ENCODE measurements at places on chromosomes 13 and 19. TPM values are rescaled to one million over a fixed set of nuclear protein-coding genes. Genes with fewer than 3 reads are reported as not detected.

PCDH9 gene
- 0.37 TPM for total RNA-seq

ZNF132 gene
- 3.4 TPM for total RNA-seq

CEACAM4 gene
- total RNA-seq = 0.48 TPM

ZNF470 gene
- 1.2 TPM for total RNA-seq

SIGLEC8 gene
- not detected for total RNA-seq

TMEM190 gene
- total RNA-seq = not detected

PCP2 gene
- 4.1 TPM for total RNA-seq

SMARCA4 gene
- 124 TPM for total RNA-seq

OR4F17 gene
- not detected for total RNA-seq

RAB3A gene
- not detected for total RNA-seq

POLD1 gene
- total RNA-seq = 17.9 TPM

TUBB4A gene
- 1.1 TPM for total RNA-seq

GIPR gene
- total RNA-seq = 13.5 TPM

CCL25 gene
- total RNA-seq = not detected

LRG1 gene
- total RNA-seq = 15.4 TPM

SIGLECL1 gene
- not detected for total RNA-seq

MYO9B gene
- 102 TPM for total RNA-seq
